CD14-positive monocyte (primary cell): ENCODE measurements at places on chromosomes 3 and 15.
A peak's percentile ranks its signal among the peaks of the same experiment; 100 is the strongest.

DNA sequence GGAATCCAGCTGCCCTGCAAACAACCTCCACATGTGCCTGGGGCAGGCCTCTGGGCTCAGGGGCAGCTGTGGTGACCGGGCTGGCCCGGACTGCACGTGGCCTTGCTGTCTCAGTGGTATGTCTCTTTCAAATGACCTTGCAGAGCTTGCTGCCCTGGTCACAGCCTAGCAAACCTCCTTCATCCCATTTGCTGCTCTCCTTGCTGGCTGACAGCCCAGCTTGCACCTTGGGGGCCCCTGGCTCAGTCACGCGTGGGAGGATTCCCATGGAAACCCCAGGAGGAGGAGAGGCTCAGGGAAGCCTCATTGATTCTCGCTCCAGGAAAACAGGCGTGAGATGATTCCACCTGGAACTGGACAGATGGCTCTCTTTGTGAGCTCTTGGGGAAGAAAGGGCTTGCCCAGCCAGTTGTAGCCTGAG is 5.6 kb downstream of the SPSB4 start:
- DNase-seq: no peak

DNA sequence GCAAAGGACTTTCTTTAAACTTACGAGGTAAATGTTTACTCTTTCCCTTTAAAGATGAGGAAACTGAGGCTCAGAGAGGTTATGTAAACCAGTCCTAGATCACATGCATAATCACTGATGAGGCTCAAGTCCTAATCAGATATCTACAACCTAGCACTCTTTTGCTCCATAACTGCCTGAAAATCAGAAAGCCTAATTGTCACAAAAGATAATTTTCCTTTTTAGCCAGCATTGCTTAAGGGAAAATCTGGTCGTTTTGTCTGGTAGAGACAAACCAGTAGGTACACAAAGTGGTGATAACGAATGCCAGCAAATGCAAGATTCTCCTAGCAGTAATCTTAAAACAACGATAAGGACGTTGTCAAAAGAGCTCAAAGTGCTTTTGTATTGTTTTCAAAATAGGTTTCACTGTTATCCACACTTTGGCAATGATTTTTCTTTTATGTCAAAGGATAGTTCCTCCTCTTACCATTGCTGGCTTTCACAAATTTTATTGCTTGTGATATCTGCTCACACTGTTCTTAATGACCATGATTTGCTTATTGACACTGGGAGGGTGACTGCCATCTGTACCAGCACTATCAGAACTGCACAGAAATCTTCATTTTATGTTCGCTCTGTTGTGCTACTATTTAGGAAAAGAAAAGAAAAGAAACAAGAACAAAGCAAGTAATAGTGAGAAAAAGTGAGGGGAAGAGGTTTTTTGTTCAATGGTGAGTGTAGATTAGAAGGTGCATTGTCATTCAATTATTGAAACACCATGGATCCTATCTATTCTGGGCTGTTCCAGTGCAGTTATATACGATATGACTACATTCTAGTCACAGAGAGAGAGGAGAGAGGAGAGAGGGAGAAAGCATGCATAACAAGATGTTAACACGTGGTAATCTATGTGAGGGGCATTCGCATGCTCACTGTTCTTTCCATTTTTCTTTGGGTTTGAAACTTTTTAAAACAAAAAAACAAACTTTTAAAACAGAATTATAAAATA is 13.7 kb downstream of the IQCH start:
- no peak for DNase-seq

DNA sequence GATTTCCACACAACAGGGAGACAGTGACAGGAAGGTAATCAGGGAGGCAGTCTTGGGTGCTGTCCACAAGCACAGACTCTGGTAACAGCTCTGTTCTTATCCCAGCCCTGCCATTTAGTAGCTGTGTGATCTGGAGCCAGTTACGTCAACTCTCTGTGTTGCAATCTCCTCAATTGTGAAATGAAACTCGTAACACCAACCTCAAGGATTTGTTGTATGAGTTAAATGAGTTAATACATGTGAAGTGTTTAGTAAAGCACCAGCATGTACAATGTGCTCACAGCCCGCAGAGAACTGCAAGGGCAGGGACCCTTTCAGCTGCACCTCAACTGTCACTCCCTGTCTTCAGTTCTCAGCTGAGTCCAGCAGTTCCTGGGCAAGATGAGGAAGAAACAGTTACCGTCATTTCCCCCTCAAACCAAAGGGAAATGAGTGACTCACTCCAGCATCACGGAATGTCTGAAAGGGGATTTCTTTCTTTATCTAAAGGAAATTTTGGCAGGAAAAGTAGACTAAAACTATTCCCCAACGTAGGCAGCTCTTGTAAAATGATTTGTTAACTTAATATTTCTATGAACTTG is 39.9 kb upstream of the MB21D2 start:
- DNase-seq: peak; percentile 98

DNA sequence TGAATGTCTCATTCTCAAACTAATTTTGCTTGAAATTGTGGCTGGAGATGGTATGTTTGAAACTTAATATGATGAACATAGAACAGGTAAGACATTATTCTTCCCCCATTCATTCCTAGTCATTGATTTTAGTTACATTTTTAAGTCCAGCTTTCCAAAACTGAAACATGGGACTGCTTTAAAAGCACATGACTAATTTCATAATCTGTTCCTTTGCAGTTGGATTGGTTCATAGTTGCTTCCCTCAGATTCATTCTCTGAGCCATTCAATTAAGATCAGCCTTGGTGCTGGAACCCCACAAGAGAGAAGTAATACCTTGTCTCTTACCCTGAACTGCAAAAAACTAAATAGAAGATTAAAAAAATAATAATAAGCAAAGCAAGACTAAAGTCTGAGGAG is 87.5 kb upstream of the TGFBR2 start:
- no peak for DNase-seq

- peak; percentile 6 for DNase-seq
Measured at GRCh38 chr3:179182902-179183301, 34.7 kb downstream of the PIK3CA start.

DNA sequence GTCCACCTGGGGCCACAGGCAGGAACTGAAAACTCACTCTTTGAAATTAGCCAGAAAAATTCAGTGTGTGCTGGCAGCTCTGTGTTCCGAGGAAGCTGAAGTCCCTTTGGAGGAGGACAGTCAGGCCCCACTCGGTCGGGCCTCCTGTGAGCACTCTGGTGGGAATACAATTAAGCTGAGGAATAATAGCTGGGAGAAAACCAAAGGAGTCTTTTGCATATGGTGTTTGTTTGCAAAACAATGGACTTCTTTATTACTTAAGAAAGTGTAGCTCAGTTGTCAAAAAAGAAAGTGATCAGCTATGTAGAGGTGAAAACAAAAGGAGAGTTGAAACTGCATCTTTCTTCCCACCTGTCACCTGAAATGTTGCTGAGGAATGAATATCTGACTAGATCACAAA is 202.5 kb downstream of the MEIS2 start:
- DNase-seq: no peak

GRCh38 chr3:122576174-122576940 is 1.1 kb upstream of the PARP15 start:
- DNase-seq: no peak

DNA sequence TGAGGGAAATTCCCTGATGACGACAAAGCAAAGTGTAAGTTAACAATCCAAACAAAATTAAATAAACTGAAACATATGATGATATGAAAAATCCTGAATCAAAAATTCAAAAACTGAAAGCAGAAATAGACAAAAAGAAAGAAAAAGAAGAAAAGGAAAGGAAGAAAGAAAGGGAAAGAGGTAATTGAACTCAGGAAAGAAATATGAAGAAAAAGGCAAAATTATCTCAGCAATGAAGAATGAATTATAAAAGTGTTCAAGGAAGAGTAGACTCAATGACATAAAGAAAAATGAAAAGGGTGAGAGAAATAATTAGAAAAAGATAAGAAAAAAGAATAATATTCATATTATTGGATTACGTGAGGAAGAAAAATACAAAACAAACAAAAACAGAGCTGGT is 54.9 kb downstream of the HERC1 start:
- DNase-seq: no peak

- no peak for DNase-seq
Measured at GRCh38 chr3:41907330-41908073, 54.4 kb downstream of the ULK4 start.

DNA sequence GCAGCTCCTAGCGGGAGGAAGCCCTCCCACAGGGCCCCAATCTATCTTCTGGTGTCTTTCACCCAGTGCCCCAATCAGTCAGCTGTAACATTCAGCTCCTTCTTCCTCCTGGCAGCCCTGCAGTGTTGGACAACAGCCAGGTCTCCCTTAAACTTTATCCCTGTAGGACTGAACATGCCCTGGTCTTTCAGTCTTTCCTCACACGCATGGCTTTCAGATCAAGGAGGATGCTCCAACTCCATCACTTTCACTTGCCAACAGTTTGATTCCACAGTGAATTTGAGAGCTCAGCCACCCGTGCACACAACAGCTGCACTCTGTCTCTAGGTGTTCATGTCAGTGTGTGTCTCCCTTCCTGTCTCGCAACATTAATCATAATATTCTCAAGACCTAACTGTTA is 28.5 kb upstream of the LRRC34 start:
- DNase-seq: no peak

DNA sequence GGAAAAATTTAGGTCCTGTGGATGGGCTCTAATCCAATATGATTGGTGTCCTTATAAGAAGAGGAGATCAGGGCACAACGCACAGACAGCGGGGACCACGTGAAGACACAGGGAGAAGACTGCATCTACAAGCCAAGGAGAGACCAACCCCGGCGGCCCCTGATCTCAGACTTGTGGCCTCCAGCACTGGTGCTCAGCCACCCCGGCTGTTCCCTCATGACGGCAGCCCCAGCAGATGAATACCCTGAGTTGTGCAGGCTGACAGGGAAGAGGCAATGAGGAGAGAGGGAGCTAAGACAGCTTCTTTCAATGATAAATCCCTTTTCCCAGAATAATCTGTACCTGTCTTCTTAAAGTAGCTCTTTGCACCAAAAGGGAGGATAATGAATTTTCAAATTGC is 33.3 kb upstream of the CGNL1 start:
- no peak for DNase-seq

GRCh38 chr3:154307363-154307762 is 16.9 kb downstream of the DHX36 start:
- DNase-seq: no peak

GRCh38 chr3:84755860-84756259 is 202.9 kb upstream of the CADM2 start:
- no peak for DNase-seq

DNA sequence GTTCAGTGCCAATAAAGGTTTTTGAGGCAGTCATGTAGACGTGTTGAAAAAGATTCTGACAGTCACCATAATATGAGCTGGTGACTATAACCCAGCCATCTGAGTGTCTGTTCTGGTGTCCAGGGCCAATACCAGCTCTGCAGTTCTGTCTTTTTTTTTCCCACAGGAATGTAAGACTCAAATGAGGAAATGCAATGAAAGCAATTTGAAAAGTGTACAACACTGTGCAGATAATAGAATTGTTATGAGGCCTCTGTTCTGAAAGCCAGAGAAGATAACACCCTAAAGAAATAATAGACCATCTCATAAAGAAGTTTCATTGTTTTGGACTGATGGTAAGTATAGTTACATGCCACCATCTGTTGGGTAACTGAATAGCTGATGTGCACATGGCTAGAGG is 57.1 kb downstream of the CLDN1 start:
- DNase-seq: no peak

GRCh38 chr15:86155551-86155950 is 75.9 kb downstream of the AGBL1 start:
- DNase-seq: no peak

DNA sequence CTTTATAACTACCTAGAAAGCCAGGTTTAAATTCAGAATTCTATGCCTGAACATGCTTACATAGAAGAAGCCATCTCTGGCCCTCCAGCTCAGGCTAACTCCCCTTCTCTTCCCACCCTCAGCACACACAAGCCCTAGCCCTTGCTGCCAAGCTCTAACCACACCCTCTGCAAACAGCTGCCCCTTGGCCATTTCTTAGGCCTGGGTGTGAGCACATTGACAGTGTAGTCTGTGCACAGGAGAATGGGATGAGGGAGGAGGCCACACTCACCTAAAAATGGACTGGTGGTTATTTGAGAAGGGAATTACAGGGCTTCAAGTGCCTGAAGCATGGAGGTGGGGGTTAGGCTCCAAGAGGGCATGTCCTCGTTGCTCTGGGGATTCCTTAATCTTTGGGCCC is 42.3 kb upstream of the SLC25A36 start:
- no peak for DNase-seq

DNA sequence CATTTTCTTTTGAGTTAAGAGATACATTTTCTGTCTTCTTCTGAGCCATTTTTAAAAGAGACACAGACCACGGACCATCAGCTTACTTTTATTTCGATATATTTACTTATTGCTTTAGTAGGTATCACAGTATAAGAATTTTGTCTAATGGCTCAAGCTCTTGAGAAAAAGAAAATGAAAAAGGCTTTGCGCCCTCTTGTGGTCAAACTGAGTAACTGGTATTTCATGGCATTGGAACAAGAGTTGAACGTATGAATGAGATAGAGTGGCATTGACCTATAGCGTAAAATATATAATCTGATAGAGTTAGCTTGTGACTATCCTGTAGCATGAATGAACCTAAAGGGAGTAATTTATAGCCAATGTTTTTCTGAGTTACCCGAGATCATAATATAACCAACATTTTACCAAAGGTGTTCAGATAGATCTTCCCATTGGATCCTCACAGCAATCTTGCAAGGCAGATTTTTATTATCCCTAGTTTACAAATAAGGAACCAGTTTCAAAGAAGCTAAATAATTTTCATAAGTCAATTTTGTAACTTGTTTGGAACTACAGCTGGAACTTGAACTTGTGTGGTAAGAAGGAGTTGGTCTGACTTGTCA is 154.6 kb downstream of the POLR2M start:
- DNase-seq: peak; percentile 34

DNA sequence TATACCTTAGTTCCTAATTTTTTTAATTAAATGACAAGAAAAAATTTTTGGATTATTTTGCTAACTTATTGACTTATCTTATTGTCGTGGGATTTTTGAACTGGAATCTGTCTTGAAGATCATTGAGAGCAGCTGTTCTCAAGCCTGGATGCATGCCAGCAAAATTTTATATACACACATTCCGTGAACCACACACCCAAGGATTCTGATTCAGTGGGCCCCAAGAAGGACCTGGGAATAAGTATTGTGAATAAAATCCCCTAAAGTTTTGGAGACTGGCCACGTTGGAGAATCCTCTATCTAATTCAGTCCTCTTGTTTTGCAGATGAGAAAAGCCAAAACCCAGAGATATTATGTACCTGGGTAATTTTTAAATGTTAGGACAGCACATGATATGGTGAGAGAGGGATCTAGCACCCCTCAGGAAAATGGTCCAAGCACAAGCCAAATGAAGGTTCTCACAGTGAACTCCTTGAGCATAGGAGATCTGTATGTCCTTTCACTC is 55.2 kb downstream of the UNC13C start:
- DNase-seq: no peak
